Placental pericyte (primary cell): ENCODE measurements at places on chromosomes 6 and 20. TPM values are rescaled to one million over a fixed set of nuclear protein-coding genes. Genes with fewer than 3 reads are reported as not detected.

The HDGFL1 gene
- total RNA-seq, result not detected in 2 replicates

The DEFB115 gene
- total RNA-seq, result not detected in 2 replicates

The TSBP1 gene
- total RNA-seq, result not detected in 2 replicates

The UBE2C gene
- 1.8 and 71.3 TPM in 2 replicates for total RNA-seq

The TRIM40 gene
- total RNA-seq, result not detected in 2 replicates

The QRSL1 gene
- total RNA-seq, result 7.7 and 12.7 TPM in 2 replicates

The FOXP4 gene
- 9.9 and 10.1 TPM in 2 replicates for total RNA-seq

The HEY2 gene
- under 0.01 TPM in 1 of 2 replicates, not detected in the other for total RNA-seq

The CRYBG1 gene
- total RNA-seq, result 3.1 and 15.7 TPM in 2 replicates

The CASS4 gene
- under 0.01 and 8.9 TPM in 2 replicates for total RNA-seq

The GPR6 gene
- not detected in 2 replicates for total RNA-seq
